Activated T-helper 9 cell treated with anti-CD3 and anti-CD28 coated beads, Interleukin-2, amount 50 U/mL, for 16 hours (primary cell): ENCODE measurements at places on chromosomes 13 and 19.

DNA sequence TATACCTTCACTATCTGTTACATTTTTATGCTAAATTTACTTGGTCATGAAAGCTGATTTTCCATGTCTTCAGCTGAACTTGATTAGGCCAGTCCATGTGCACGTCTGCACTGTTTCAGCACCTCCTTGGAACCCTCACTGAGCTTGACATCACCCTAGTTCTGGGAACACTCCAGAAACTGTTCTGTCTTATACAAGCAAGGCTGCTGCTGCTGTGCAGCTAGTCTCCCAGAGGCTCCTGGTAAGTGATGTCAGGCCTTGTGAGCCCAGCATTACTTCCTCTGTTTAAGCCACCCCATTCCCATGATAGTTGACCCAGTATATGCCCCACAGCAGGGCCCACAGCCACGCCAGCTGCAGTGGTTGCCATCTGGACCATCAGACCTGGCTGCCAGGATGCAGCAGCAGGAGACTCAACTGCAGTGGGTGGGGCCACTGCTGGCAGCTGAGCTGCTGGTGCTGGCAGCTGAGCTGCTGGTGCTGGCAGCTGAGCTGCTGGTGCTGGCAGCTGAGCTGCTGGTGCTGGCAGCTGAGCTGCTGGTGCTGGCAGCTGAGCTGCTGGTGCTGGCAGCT lies 90.5 kb upstream of the AKAP11 start:
- no peak for DNase-seq

DNA sequence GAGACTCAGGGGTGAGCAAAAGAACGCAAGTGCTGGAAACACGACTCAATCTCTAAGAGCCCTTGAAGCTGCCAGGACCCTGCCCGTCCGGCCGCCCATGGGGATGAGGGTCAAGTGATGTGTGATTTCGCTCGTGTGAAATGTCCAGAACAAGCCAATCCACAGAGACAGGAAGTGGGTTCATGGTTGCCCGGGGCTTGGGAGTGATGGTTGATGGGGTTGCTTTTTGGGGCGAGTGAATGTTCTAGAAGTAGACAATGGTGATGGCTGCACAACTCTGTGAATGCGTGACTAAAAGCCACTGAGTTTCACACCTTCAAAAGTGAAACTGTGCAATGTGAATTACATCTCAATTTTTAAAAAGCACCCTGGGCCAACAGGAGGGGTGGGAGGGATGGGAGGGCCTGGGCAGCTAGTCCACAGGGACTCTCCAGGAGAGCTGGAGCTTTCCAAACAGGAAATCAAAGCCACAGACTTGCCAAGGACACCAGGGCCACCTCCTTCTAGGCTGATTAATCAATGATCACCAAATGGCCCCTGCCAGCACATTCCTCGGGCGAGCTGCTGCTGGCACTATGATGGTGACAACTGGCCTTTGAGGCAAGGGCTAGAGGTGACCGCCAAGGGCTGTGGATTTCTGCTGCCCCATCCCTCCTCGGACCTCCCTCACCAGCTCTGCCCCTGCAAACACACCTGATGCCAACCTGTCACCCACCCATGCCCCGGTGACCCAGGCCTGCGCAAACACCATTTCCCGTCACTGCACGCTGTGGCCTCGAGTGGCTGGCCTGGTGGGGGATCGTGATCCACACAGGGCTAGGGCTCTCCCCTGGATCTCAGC lies 14.0 kb downstream of the DPP9 start:
- no peak for DNase-seq

- no peak for DNase-seq
These were observed 82.6 kb upstream of the OXGR1 start for GRCh38 chr13:97076898-97077297.

GRCh38 chr19:29645911-29646310 lies 19.4 kb upstream of the PLEKHF1 start:
- no peak for DNase-seq

DNA sequence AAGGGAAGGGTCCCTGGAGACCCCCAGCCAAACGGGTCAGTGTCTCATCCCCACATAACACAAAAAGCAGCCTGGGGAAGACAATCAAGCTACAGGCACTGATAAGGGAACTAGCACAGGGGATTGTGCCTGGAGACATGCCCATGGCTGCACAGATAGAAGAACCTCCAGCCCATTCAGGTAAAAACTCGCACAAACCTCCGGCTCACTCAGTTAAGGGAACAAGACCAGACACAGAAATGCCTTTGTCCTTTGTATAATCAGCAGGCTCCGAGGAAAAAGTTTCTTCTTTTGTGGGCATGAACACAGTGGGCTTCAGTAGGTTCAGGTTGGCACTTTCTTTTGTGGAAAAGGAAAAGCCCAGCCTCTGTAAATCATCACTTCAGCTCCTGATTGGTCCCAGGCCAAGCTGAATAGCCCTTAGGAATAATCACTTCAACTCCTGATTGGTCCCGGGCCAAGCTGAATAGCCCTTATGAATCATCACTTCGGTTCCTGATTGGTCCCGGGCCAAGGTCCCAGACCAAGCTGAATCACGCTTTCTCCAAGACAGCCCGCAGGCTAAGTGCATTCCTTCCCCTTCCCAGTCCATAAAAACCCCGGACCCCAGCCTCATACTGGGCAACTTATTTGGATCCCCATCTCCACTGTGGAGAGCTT lies 5.0 kb upstream of the ZNF230 start:
- no peak for DNase-seq

DNA sequence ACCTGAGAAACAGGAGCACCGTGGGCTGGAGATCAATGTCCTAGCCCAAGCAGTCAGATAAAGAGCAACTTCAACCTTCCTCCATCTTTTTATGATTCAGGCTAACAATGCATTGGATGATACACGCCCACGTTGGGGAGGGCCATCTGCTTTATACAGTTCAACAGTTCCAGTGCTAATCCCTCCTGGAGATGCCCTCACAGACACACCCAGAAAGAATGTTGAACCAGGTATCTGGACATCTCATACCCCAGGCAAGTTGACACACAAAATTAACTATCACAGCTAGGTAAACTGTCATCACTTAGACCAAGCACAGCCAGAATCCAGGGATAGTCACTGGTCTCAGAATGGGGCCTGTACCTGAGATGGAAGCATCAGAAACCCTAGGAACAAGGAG lies 20.6 kb upstream of the SERPINE3 start:
- DNase-seq: no peak

- peak; percentile 68 for DNase-seq
These were observed 20.0 kb downstream of the XRCC1 start for GRCh38 chr19:43555185-43555770.

DNA sequence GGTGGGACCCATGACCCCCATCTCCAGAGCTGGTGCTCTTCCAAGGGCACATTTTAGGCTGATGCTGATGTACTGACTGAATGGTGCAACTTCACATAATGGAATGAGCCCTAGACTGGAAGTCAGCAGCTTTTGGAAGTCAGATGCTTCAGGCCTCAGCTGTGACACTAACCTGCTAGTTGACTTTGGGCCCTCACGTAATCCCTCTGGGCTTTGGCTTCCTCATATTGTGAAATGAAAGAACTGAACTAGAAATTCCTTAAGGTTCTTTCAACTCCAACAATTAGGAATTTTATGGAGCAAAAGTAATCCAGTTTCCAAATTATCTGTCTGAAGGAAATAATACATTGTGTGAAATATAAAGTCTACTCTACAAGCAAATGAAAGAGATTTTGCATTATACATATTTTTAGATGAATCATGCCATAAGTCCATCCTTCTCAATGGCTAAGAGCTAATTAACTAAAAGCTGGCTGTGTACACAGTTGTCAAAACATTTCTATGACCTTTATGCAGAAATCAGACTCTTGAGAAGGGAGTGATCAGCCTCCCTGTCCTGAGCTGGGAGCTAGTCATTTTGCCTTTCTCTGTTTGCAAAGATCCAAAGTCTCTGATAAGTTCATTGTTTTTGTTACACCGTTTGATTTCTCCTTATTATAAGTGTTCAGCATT lies 204.2 kb downstream of the DCLK1 start:
- DNase-seq: no peak

DNA sequence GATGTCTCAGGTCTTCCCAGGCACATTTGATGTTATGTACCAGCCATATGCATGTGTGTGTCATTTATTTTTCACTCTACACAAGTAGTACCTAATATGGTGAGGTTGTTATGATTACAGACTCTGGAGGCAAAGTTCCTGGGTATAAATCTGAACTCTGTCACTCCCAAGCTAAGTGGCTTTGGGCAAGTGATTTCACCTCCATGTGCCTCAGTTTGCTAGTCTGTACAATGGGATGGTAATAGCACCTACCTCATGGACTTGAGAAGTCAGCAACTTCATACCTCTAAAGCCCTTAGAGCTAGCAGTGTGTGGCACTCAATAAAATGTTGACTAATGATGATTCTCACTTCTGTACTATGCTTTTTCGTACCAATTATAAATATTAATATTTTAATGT lies 3.9 kb upstream of the CATSPERG start:
- no peak for DNase-seq

- no peak for DNase-seq
These were observed 14.7 kb downstream of the CILP2 start for GRCh38 chr19:19552798-19553197.

- no peak for DNase-seq
These were observed 3.4 kb downstream of the POSTN start for GRCh38 chr13:37595162-37595561.

GRCh38 chr13:46609052-46609451 lies 56.1 kb downstream of the LRCH1 start:
- no peak for DNase-seq

GRCh38 chr13:106709522-106709921 lies 141.6 kb upstream of the ARGLU1 start:
- no peak for DNase-seq

GRCh38 chr13:84136582-84136981 lies 254.3 kb upstream of the SLITRK1 start:
- DNase-seq: no peak

DNA sequence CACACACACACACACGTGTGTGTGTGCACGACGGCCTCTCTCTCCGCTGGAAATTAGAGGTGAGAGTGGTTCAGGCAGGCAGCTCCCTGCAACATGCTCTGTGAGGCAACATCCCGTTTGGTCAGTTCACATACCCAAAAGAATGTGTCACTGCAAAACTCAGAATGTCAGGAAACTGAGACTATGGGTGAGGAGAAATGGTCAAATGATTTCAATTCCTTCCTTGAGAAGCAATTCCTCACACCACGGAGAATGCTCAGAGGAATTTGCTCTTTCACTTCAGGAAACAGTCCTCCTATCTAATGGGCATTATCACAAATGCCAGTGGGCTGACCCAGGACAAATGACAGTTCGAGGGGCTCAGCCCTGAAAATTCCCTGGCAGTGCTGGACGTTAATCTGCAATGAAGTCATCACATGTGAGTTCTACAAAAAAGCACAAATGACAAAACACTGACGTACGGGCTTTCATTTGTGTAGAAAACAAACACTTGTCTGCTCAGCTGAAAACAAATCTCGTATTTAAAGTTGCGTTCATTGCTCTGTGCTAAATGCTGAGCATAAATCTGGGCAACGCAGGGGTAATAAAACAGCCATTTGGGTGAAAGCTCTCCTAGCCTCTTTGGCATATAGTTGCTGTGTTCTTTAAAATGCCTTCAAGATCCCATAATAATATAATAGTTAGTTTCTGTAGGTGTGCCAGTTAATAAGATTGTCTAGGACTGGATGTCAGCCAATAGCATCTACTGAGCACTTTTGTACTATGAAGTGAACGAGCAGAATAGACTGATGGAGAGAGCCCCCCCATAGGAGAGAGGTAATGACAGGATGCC lies 18.6 kb upstream of the LATS2 start:
- DNase-seq: no peak

GRCh38 chr19:32749361-32749760 lies 29.8 kb downstream of the TDRD12 start:
- no peak for DNase-seq

- DNase-seq: no peak
These were observed 61.0 kb upstream of the F7 start for GRCh38 chr13:113044391-113045114.
